ENCODE measurements at places on chromosomes 7 and 10.
A peak's percentile ranks its signal among the peaks of the same experiment; 100 is the strongest.

- no peak for DNase-seq
These were observed 56.3 kb upstream of the CYP2C8 start for GRCh38 chr10:95125582-95125981.

- DNase-seq = no peak
These were observed 14.4 kb downstream of the VIPR2 start for GRCh38 chr7:159130199-159130775.

DNA sequence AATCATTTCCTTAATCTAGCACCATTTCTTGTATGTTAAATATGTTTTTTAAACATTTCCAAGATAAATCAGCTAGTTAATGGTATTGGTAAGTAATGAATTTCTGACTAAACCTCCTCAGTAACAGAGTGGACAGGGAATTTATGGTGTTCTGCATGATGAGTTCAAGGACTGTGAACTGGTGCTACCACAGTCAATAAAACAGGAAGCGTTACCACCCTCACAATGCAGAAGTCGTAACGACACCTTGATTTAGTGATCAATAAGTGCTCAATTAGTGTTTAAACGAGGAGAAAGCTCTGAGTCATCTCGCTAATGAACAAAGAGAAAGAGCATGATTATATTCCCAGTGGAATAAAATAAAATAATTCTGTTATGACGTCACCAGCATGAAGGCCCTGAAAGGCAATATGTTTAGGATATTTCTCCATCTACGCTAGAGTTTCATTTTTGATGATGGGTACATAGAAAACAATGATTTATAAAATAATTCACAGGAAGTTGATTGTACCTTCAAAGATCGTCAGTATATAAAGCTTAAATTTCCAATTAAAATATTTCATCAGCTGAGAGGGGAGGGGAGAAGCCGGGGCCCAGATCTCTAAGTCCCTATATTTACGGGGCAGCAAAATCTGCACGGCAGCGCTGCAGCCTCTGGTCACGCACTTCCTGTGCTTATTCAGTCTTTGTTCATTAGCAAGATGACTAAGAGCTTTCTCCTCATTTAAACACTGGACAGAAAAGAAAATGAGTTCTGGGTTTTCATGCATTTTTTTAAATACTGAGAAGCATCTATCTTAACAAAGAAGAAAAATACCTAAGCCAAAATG lies 400.5 kb downstream of the PTPRN2 start:
- DNase-seq = no peak

- no peak for DNase-seq
These were observed 288.2 kb downstream of the IPMK start for GRCh38 chr10:57979491-57979890.

- no peak for DNase-seq
These were observed 180.5 kb upstream of the GALNT17 start for GRCh38 chr7:70951271-70951962.

DNA sequence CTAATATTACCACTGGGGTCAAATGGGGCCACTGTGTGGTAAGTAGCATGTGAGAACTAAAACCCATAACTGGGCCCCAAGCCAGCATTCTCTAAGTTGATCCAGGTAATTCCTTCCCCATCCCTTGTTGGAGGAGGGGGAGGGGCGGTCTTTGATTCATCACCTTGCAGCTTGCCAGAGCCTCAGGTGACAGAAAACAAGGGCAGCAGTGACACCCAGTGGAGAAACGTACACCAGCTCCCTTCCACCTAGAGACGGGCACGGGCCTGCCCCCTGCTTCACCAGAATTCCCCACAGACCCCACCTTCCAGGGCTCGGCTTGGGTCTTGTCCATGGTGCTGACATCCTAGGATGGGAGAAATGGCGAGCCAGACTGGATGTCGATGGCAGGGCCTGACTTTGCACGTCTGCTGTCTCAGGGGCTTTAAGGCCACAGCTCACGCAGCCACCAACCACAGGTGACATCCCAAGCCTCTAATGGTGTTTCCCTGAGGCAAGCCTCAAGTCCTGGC lies 102.0 kb downstream of the STRA8 start:
- DNase-seq = peak; percentile 50

GRCh38 chr7:131640686-131641085 lies 84.3 kb upstream of the PODXL start:
- no peak for DNase-seq

- DNase-seq = no peak
These were observed at the start of gene CRTAC1 for GRCh38 chr10:98030093-98030821. Gene CRTAC1, minus strand, starts transcription at chr10:98030621. Its CDS starts 149 bp downstream, at chr10:98030472.
